ENCODE measurements at places on chromosomes 16 and 17.

DNA sequence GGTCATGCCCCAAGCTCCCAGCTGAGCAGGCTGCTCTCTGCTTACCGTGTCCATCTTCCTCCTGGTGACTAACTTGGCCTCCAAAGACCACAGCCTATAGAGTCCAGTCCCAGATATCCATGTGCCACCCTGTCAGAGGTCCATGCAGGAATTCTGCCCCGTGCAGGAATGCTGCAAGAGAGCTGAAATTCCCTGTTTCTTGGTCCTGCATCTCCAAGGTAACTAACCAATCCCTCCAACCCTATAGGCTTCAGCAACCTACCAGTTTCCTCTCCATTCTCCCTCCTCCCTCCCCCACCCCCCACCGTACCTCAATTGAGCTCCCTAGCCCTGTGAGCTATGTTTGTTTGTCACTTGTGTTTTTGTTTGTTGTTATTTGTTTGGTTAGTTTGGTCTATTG, 9.6 kb upstream of the MKS1 start:
- no peak for DNase-seq

DNA sequence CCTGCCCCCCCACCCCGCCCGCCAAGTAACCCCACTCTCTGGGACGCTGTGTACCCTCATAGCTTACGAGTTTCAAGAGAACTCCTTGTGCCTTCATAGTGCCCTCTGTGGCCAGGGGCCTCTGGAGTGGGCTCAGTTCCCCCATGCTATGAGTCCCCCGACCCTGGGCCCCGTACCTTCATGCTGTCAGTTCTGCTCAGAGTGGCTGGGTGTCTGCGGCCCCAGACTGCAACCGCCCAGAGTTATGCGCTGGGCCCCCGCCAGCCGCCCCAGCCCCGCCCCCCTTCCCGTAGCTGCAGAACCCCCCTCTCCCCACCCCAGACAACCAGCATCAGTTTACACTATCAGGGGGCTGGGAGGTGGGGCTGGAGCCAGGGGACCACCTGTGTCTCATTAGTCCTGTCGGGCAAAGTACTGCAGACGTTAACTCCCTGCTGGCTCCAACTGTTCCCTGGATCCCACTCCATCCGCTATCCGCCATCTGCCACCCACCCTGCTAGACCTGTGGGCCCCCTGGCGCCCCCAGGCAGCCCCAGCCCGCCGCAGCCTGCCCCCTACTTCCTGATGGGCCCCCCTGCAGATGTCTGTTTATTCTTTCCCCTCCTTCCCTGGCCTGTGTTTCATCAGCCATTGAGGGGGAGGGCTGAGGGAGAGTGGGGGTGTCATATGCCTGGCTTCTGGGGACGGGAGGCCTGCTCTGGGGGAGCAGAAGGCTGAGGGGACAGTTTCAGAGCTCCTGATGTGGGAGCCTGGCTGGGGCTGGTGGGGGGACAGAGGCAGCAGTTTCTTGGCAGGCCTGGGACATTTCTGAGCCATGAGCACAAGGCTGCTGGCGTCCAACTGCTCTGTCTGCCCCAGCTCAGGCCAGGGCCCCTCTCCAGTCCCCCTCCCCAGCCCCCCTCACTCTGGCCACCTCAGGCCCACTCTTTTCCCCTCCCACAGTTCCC, at the start of gene MFAP4:
Gene MFAP4, minus strand, starts transcription at position 217 of the 947 bp plus-strand sequence. Its CDS starts 35 bp downstream, at position 182.
- DNase-seq = no peak

- DNase-seq = no peak
Observed at GRCh38 chr16:3012246-3012645, 477 bp upstream of the CLDN9 start.

DNA sequence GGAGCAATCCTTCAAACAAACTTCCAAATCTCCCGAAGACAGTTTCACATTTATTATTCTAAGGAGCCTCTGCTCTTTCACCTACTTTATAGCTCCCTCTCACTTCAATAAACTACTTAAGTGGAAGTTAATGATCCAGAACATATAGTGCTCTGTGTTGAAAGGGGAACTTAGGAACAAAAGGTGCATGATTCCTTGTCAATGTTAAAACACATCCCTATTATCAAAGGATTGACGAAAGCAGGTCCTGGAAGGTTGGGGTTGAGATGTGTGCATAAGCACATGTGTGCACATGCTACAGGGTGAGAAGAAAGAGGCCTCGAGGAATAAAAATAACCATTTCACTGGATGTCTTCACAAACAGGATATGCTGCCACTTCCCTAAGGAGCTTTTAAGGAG, 170.3 kb downstream of the SLC39A11 start:
- DNase-seq = no peak

GRCh38 chr17:66791347-66791746, 43.6 kb upstream of the CACNG5 start:
- no peak for DNase-seq

DNA sequence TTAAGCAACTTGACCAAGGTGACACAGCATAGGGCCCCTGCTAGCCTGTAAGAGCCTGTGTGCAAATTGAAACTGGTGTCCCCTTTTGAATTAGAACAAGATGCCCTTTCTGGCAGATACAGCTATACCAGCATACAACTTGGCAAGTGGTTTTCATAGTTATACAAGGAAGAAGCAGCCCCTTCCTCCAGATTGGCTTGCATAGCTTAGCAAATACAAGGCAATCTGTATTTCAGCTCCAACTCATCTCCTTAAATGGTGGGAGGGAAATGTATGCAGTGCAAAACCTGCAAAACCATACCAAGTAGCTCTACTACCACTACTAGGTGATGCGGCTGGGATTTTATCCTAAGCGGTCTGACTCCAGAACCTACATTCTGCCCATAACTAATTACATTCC, 427.1 kb downstream of the HAPSTR1 start:
- no peak for DNase-seq

GRCh38 chr16:67158637-67159600, 790 bp downstream of the TRADD start:
- DNase-seq = peak; percentile 62

DNA sequence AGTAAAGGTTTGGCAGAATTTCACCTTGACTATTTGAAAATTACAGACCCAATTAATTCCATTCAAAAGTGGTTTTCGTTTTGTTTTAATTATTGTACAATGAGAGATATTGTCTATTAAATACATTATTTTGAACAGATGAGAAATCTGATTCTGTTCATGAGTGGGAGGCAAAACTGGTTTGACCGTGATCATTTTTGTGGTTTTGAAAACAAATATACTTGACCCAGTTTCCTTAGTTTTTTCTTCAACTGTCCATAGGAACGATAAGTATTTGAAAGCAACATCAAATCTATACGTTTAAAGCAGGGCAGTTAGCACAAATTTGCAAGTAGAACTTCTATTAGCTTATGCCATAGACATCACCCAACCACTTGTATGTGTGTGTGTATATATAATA, 72.6 kb downstream of the CDK12 start:
- DNase-seq = no peak

DNA sequence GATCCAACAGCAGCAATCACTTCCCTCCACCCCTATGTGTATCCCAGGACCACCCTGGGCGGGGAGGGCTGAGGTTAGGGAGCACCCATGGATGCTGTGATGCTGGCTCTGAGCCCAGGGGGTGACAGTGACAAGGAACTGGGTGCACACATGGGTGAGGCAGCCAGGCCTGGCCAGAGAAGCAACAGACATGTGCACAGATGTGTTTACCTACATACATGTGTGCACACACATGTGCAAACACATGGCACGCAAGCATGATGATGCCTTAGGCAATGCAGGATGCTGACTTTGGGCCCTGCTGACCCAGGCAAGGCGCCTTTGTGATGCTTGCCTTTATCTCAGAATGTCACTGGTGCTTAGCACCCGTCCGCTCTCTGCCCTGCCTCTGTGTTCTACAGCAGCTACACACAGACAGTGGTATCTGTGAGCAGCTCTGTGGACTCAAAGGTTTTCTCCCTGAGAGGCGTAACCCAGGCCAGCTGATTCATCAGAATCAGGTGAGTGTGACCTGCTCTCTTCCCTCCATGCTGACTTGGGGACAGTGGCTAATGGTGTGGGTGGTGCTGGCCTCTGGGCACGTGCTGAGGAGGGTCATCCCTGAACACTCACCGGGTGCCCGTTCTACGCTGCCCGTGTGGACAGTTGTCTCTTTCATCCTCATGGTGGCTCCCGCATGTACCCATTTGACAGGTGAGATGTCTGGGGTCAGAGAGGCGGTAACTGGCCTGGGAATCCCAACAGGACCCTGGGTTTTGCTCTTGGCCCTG, 38.5 kb upstream of the KSR1 start:
- DNase-seq = no peak

DNA sequence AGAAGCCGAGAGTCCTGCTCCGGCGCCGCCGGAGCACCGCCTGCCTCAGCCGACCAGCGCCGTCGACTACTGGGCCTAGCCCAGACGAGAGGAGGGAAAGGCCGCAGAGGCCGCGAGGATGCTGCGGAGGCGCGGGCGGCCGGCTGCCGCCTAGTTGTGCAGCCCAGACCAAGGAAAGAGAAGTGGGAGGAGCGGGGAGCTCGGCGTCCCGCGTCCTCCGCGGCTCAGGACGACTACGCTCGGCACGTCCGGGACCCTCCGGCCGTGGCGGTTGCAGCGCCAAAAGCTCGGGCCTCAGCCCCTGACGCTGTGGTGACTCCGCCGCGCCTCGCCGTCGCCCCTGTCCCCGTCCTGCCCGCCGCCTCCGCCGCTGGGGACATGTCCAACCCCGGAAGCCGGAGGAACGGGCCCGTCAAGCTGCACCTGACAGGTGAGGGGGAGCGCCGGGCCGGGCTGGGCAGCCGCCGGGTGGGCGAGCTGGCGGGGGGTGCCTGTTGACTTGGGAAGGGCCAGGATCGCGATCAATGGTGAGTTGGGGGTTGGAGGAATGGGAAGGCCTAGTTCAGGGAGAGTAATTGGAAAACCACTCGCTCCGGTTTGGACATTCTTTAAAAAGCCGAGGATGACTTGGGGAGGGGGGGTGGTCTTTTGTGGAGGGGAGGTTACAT, 37.7 kb downstream of the RNF135 start:
- peak; percentile 28 for DNase-seq

GRCh38 chr17:1108478-1108764, 71.4 kb downstream of the ABR start:
- DNase-seq = no peak
